Right lobe of liver (tissue), 6 donors: ENCODE measurements at places on chromosomes 3 and 15.

- no peak for DNase-seq
These were observed 67.4 kb downstream of the TCF12 start for GRCh38 chr15:56985856-56986255.

DNA sequence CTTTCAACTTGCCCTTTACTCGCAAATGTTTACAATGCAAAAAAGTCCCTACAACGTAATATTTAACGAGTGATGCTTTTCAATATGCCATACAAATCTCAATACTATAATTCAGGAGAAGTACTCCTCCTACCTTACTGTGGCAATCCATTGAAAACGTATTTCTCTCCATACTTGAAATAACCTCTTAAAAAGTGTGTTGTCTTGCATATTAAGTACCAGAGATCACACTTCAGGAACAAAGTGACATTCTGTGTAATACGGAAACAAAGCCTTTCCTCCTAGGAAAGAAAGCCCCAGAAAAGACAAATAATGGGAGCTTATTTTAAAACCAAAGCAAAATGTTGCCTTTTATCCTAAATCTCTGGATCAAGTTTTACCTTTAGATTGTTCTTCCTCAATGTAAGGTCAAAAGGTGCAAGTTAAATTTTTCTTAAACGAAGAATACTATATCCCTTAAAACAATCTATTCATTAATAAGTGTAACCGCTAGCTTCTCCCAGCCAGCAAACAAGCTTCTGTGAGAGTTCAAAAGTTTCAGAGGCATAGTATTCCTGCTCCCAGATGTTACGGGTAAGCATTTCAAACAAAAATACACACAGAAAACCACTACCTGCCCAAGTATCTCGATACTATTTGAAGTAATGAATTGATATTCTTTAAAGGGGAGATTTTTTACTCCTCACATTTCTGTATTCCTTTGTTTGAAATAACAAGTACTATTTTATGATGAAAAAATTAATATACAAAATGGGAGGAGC is 1.7 kb downstream of the TJP1 start:
- DNase-seq = no peak

DNA sequence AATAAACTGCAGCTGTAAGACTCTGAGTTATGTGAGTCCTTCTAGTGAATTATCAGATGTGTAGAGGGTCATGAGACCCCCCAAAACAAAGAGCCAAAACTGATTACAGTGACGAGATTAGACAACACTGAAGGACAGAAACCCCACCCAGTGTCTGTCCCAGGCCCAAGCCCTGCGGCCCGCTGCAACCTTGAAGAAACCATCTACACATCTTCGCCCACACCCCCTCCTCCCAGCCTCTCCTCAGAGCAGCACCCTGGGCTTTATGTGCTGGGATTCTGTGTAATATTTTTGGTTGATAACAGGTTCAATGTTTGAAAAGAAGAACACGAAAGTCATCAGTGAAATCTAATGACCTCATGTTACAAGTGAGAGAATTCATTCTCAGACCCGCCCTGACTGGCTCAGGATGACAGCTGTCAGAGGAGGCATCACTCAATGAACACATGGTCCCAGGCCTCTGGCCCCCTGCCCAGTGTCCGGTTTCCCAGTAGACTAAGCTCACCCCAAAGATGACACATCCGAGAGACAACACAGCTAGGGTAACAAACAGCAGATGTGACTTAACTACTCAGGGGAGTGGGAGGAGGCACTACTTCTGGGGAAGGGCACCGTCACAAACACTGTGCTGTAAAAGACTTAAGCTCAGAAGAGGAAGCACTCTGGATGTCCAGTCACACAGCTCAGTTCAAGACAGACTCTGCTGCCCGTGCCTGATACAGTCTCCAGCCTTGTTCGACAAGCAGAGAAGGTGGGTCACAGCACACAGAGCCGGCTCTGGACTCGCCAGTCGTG is 48.9 kb downstream of the NIPA2 start:
- no peak for DNase-seq

GRCh38 chr15:49327927-49328326 is 95.1 kb upstream of the FGF7 start:
- no peak for DNase-seq

DNA sequence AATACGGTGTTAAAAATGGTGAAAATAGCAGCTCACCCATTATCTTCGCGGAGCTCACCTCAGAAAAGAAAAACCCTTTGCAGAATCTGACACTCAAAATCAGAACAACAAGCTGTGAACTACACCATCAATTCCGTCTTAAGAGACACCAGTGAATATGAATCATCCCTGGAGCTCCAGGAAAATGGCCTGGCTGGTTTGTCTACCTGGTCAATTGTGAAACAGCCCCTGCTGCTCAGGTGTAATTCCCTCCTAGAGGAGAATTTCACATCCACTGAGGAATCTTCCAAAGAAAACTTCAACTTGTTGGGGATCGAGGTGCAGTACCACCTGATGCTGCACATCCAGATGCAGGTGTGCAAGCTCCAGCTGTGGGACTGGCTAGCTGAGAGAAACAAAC is 3.0 kb upstream of the XRN1 start:
- no peak for DNase-seq

- no peak for DNase-seq
These were observed 62.0 kb downstream of the RARB start for GRCh38 chr3:25489858-25490593.

DNA sequence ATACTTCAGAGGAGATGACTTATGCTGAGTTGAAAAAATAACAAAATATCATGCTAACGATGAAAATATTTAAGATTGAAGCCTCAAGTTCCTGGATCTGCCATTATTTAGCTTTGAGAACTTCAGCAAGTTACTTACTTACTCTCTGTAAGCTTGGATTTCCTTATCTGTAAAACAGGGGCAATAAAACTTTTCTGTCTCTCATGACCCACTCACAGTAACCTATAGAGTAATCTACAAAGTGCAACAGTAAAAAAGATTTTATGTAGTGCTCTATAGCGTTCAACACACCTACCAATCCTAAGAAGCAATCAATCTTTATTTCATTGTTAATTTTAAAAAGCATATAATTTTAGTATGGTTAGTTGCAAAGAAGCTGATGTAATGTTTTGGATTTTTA is 478.6 kb downstream of the ZIC1 start:
- no peak for DNase-seq

- no peak for DNase-seq
These were observed 74.4 kb upstream of the CTDSPL start for GRCh38 chr3:37787153-37787867.

- DNase-seq = no peak
These were observed 11.7 kb upstream of the FSTL1 start for GRCh38 chr3:120462409-120462959.

DNA sequence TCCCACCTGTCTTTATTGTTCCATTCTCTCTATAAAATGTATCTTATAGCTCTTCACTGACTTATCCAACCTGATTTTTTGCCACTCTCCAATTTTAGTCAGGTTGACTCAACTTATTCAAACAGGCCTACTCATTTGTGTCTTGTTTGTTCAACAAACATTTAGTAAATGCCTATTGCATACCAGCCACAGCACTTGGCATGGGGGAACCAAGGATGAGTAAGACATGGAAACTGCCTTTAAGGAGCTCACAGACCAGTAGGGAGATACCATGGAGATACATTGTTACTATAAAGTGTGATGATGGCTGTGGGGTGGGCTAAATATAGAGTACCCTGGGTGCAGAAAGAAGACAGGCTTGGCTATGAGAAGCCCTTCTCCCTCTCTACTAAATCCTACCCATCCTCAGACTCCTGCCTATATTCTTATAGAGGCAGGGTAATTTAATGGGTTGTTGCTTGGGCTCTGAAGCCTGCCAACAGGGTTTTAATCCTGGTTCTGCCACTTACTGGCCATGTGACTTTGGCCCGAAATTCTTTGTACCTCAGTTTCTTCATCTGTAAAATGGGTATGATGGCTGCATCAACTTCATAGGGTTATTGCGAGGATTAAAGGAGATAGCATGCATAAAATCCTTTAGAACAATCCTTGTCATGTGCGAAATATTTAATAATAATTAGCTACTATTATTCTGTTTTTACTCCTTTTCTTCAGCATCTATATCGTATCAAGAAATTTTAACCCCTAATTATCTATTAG is 348.5 kb upstream of the UMPS start:
- no peak for DNase-seq

DNA sequence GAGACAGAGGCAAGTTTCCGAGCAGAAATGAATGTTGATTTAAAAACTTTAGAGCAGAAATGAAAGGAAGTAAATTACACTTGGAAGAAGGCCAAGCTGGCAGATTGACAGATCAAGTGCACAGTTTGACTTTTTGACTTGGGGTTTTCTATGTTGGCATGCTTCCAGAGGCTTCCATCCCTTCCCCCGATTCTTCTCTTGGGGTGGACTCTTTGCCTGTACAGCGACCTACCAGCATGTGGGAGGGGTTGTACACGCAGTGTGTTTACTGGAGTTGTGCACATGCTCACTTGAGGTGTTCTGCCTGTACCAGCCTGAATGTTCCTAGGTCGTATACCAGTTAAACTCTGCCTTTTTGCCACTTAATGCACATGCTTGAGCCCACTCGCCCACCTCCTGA is 701.5 kb upstream of the GBE1 start:
- no peak for DNase-seq

DNA sequence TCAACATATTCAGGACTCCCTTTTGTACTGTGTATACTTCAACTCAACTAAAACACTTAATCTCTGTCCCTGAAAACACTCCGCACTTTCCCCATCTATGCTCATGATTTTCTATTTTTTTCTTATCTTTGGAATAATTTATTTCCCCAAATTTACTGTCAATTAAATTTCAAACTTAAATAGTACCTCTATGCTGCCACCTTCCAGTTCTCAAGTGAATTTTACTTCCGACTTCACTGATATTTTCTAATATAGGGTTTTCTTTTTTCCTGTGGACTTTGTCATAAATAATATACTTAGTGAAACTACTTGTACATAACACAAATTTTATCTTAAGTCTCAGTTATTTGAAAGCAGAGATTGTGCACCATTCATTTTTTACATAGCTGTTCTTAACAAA is 1303.3 kb downstream of the OTOL1 start:
- DNase-seq = no peak

DNA sequence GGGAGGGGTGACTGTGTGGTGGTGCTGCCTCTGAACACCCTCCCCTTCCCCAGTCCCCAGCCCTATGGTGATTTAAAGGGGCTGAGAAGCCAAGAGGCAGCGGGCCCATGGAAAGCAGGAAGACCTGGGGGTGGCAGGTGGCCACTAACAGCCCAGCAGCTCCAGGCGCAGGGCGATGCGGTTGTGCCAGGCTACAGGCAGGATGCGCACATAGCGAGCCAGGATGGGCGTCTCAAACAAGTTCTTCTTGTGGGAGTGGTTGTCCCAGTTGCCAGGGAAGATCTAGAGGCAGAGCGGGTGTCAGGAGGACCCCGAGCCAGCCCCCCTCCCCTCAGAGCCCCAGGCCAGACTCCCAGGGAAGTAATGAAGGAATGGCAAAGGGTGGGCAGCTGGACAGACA is 3.9 kb upstream of the HAPLN3 start:
- no peak for DNase-seq

GRCh38 chr15:77033729-77034671 is 36.9 kb downstream of the TSPAN3 start:
- no peak for DNase-seq

GRCh38 chr3:21902956-21903355 is 151.9 kb upstream of the ZNF385D start:
- no peak for DNase-seq

DNA sequence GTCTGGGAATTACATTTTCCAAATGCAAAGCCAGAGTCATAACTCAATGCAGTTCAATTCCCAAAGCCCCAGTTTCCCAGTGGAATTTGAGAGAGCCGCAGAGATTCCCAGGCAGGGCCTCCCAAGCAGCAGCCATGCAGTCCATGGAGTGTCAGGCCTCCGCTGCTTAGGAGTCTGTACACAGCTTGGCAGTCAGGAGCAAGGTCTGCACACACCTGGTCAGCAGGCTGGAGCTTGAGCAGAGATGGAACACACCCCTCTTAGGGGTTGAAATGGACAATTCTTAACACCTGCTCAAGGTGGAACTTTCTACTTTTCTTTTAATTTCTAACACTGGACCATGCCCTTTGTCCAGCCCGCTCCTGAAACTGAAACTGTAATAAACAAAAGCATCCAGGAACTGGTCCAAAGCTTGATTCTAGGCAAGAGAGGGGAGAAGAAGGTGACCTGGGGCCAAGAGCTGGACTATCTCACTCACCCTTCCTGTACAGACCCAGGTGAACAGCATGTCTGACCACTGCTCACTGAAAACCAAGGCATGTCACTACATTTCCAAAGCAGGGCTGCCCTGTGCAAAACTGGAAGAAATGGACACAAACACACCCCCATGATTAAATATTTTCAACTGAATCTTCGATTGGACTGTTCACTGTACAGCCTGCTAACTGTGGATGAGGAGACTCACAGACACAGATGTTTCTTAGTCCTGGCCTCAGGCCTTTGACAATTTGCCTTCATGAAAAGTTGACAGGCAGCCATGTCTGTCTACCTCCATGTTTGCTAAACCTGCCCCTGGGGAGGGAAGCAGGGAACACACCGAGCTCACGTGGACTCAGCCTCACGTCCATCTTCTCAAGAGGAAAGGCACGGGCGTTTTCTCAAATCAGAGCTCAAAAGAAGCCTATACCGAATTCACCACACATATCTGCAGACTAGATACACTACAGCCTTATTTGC is 48.6 kb upstream of the DUSP7 start:
- peak; percentile 48 for DNase-seq

GRCh38 chr3:53242642-53243041 is 13.2 kb downstream of the TKT start:
- DNase-seq = no peak

- no peak for DNase-seq
These were observed 65.8 kb downstream of the SCN11A start for GRCh38 chr3:38985981-38986380.

- no peak for DNase-seq
These were observed 4.2 kb downstream of the SLC4A7 start for GRCh38 chr3:27479806-27480543.

DNA sequence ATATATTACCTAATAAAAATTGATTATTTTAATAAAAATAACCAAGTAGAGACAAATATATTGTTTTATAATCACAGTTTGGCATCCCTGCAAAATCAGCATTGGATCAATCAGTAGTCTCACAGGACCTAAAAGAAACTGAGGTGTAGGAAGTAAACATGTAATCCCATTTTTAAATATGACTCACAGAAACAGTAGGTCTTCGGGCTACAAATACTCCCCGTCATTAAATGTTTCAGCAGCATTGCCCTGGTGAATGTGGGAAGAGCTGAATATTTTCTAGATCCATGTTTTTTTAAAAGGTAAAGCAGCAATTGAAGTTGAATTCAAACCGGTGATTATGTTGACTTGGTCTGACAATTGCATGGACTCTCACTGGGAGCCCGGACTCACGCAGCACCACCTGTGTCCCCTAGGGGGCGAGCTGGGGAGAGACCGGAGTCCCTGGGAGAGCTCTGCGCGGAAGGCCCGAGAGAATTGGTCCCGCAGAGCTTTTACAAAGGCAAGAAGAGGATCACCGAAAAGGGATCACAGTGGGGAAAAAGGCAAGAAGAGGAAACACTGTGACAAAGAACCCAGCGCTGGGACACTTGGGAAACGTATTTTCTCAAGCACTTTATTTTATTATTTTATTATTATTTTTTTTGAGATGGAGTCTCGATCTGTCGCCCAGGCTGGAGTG is 17.2 kb upstream of the USP3 start:
- DNase-seq = peak; percentile 92
